Stromal cell of bone marrow (primary cell): ENCODE measurements at places on chromosomes 7 and 10.

- DNase-seq, result no peak
Observed at GRCh38 chr10:4061441-4061951, 276.5 kb upstream of the KLF6 start.

DNA sequence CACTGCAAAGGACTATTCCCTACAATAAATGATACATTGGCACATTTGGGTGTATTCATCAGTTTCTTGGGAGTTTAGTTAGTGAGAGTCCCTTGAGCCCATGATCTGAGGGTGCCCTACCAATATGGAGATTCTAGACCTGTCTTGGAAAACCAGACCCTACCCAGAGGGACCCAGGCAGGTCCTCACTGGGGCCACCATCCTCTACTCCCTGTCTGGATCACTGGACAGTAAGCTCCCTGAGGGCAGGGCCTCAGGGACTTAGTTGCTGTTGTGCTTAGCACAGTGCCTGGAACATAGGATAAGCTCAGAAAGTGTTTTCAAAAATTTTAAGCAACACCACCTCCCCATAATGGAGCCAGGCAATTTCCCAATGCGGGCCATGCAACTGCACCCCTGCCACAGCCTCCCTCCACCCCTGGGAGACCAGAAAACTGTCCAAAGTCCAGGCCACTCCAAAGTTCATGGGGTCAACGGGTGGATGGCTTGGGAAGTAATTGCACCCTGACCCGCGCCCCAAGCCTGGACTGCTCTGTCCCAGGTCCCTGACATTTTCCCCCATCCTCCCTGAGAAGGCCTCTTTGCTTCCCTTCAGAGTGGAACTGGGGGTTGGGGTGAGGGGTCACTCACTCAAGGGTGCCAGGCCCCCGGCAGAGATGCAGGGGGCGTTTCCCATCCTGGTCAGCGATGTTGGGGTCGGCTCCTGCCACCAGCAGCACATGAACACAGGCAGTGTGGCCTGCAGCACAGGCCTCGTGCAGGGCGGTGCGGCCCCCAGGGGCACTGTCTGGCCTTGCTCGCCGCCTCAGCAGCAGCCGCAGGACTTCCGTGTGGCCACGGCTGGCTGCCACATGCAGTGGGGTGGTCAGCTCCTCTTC is 1.0 kb downstream of the ASB10 start:
- DNase-seq, result no peak

GRCh38 chr7:27046854-27047549 is 48.8 kb downstream of the HOXA1 start:
- DNase-seq, result peak; percentile 32

GRCh38 chr10:122643931-122644534 is 55.6 kb downstream of the C10orf120 start:
- DNase-seq, result no peak

- no peak for DNase-seq
Observed at GRCh38 chr7:75756206-75756990, 15.6 kb downstream of the CCL26 start.

GRCh38 chr7:105269397-105269796 is 119.3 kb downstream of the SRPK2 start:
- no peak for DNase-seq

DNA sequence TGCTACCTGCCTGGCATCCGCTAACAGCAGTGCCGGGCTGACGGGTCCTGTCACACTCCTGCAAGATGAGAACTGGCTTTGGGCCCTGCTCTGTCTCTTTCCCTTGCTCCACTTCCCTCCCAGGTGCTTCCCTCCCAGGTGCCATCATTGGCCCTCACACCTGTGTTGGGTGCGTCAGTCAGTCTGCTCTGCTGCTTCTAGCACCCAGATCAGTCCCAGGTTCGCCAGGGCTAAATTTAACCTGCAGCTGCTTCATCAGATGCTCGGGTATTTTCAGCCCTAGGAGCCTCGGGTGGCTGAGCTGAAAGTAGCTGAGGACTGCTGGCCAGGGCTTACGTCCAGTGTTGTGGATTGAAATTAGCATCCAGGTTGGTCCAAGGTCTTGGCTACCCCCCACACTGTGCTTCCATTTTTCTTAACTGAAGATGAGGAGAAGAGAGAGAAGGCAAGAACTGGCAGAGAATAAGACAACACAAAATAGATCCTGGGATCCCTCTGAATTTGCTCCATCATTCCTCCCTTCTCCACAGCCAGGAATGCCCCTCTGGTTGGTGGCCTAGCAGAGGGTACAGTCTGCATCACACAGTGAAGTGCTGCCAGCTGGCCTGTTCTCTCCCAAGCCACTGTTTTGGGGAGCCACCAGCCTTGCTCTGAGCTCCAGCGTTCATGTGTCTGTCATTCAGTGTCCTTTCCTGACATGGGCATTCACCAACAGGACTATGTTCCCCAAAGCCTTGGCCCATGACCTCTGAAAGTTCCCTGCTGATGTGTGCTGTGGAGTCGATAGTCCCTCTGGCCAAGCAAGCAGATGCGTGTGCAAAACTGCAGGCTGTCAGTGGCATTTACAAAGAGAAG is 65.9 kb upstream of the SYPL1 start:
- DNase-seq, result no peak

GRCh38 chr7:85095366-85095765 is 91.5 kb downstream of the SEMA3D start:
- no peak for DNase-seq

GRCh38 chr10:113930482-113931057 is 76.1 kb downstream of the NHLRC2 start:
- DNase-seq, result no peak
